CD4-positive, alpha-beta T cell treated with Interleukin-2 at 100 ng/mL for 4 hours (primary cell): ENCODE measurements at places on chromosomes 1 and 21.

- no peak for DNase-seq
Observed at GRCh38 chr1:241749041-241749944, 97.2 kb downstream of the WDR64 start.

- DNase-seq: no peak
Observed at GRCh38 chr1:39158327-39159086, 46.0 kb upstream of the MACF1 start.

- no peak for DNase-seq
Observed at GRCh38 chr1:103336408-103336807, 189.1 kb upstream of the RNPC3 start.

DNA sequence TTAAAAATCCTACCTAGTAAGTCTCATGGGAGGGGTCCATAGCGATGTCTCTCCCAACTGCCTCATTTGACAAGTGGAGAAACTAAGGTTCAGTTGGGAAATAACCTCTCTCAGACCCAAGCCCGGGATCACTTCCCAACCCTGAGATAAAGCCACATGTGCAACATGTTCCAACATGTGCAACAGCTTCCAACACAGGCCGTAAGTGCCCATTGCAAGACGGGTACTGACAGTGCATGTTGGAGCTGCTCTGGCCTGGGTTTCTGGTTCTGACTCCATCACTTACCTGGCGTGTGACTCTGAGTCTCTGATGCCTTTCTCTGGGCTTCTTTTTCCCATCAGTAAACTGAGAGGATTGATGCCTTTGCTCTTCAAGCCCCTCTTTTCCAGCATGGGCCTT is 38.0 kb upstream of the FOXO6 start:
- DNase-seq: no peak

DNA sequence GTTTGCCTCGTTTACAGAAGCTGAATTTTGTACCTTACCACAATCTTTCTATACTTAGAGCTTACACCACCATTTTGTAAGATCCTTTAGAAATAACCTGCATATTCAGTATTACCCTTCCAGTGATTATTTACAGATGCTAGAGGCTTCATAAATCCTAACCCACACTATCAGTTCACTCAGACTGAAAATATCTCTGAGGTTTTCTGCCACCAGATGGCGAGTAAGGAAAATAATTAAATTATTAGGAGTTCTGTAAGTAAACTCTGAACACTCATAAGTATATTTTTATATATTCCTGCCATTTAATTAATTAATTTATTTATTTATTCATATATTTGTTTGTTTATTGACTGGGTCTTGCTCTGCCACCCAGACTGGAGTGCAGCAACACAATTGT is 1635.2 kb downstream of the PLA2G4A start:
- DNase-seq: no peak

DNA sequence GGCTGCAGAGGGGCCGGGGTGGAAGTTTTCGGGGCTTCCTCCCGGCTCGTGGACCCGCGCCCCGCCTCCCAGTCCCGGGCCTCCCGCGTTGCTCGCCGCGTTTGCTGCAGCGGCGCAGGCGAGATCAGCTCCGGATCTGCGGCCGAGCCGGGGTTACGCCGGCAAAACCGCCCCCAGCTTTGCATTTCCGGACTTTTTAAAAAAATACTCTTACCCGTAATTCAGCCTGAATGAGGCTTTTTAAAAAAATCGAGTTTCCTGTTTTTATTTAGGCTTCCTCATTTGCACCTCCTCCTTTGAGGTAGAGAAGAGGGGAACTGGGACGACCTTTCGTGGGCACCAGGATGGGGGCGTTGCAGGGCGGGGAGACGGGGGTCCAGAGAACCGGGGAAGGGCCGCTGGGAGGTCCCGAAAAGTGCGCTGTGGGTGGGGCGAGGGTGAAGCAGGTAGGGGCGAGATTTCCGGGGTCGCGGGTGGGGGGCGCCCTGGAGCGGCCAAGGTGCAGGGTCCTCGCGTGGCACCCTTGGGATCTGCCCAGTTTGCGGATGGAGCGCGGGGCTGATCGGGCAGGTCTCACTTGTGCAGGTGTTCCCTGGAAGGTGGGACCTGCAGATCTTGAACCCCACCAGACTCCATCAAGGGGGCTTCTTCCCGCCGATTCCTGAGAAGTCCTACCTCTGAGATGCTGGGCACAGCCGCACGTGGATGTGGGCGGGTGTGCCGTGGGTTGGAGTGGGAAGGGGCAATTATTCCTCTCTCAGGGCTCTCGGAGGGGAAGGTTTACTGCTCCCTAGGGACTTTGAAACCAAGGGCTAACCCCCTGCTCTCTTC is 1.1 kb downstream of the PIK3CD start:
- peak; percentile 76 for DNase-seq

GRCh38 chr21:25862112-25862511 is 127.3 kb downstream of the GABPA start:
- no peak for DNase-seq

GRCh38 chr1:178102218-178102617 is 8.3 kb downstream of the RASAL2 start:
- DNase-seq: no peak

DNA sequence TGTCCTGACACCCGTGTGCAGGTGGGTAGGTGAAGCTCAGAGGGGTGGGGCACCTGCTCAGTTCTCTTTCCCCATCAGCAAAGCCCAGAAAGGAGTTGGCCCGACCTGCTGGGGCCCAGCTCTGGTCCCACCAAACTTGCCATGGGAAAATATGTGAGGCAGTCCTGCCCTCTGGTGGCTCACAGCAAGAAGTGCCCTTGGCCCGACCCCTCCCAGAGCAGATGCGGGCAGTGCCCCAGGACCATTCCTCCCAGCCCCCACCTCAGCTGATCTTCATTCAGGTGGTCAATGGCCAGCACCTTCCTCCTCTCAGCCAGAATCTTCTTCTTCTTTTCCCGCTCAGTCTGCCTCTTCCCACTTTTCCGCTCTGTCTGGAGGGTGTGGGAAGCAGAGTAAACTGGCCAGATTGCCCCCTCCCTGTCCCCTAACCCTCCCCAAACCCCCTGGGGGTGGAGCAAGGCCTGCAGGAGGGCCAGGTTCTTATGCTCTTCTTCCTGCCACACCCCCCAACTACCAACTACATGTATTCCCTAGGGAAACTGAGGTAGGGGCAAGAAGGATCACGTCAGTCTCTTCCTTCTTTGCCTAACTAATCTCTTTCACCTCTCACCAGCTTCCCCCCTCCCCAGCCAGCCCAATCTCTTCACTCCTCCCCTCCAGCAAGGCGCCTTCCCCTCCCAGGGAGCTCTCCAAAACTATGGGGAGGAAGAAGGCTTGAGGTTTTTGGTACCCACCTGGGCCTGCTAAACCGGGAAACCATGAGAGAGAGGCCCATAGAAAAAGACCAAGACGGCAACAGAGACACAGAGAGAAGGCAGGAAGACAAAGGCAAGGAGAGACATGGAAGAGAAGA is 15.6 kb downstream of the TNNT2 start:
- DNase-seq: no peak
